Activated CD8-positive, alpha-beta memory T cell treated with anti-CD3 and anti-CD28 coated beads, Interleukin-2, amount 10 ng/mL, durations not matched to agents 7 days and 5 days (primary cell): ENCODE measurements at places on chromosomes 12 and 14. TPM values are rescaled to one million over a fixed set of nuclear protein-coding genes. Genes with fewer than 3 reads are reported as not detected.
A peak's percentile ranks its signal among the peaks of the same experiment; 100 is the strongest.

- DNase-seq: no peak
- no peaks in the 10 kb centered on the region for H3K4me1 ChIP-seq
- no peak overlapping the region for H3K27ac ChIP-seq
- H3K27me3 ChIP-seq: peaks cover 16% of the 10 kb centered on the region
These were observed 72.3 kb downstream of the SRGAP1 start for GRCh38 chr12:63916561-63917476.

Gene CEP290
- 13.3 TPM for total RNA-seq

Gene ARHGEF25
- 0.84 TPM for total RNA-seq

DNA sequence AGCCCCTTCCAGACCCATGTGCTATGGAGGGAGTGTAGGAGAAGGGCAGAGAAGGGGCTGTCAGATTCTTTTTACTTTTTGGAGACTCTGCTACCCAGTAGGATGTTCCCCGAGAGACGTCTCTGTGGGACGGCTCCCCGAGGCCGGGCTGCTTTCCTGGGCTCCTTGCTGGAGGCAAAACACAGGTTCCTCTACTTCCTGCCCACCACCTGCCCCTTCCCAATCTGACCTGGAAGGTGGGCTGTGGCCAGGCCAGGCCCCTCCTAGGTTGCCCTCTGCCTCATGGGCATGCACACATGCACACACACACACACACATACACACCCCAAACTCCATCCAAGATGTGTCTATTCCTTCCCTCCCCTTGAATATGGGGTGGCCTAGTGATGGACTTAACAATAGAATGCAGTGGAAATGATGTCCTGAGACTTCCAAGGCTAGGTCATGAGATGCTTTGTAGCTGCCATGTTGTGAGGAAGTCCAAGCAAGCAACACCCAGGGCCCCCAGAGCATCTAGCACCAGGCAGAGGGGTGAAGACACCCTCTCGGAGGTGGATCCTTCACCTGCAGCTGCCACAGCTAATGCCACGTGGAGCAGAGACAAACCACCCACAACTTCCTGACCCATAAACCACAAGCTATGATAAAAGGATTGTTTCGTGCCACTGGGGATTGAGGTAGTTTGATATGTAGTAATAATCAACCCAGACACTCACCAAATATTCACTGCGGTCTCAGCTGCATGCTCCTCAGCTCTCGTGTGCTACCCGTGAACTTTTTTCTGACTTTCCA is 1.6 kb upstream of the ASB2 start:
- DNase-seq: peak; percentile 91
- H3K4me1 ChIP-seq: peaks cover 74% of the 10 kb centered on the region
- H3K4me3 ChIP-seq: peak overlapping the region; percentile 26
- no peaks in the 10 kb centered on the region for H3K27me3 ChIP-seq

Gene SYCP3
- 2.0 TPM for total RNA-seq

Gene SMCO3
- total RNA-seq: not detected

- no peak overlapping the region for H3K27ac ChIP-seq
- H3K36me3 ChIP-seq: no peaks in the 10 kb centered on the region
- H3K4me3 ChIP-seq: no peak overlapping the region
- no peaks in the 10 kb centered on the region for H3K27me3 ChIP-seq
- DNase-seq: no peak
These were observed 155.6 kb upstream of the TMEM132C start for GRCh38 chr12:128111333-128111732.

DNA sequence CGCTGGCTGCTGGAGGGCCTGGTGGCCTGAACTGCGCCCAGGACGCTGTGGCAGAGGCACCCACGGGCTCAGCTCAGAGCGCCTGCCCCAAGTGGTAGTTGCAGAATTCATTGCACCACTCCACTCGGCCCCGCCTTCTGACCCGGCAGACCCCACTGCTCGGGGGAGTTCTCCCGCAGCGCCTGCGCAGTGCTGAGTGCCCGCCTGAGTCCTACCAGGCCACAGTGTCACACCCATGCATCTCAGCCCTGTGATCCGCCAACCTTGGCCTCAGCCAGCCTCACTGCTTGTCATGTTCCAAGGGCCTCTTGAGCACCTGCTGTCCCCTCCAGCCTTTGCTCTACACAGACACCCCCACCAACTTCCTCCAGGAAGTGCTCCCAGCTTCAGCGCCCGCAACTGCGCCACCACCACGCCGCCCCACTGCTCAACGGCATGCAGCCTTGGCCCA is 12.2 kb downstream of the DEGS2 start:
- H3K27ac ChIP-seq: peak overlapping the region; percentile 76
- H3K36me3 ChIP-seq: peaks cover 9% of the 10 kb centered on the region
- DNase-seq: peak; percentile 84
- H3K27me3 ChIP-seq: no peaks in the 10 kb centered on the region

GRCh38 chr12:95623554-95624170 is 72.4 kb upstream of the USP44 start:
- no peak overlapping the region for H3K27ac ChIP-seq
- no peaks in the 10 kb centered on the region for H3K27me3 ChIP-seq
- no peak overlapping the region for H3K4me3 ChIP-seq

Gene PPP1R3E
- 22.0 TPM for total RNA-seq

GRCh38 chr12:106288101-106288493 is 14.4 kb upstream of the TCP11L2 start:
- H3K27me3 ChIP-seq: peaks cover 17% of the 10 kb centered on the region
- no peak overlapping the region for H3K4me3 ChIP-seq
- H3K4me1 ChIP-seq: peaks cover 6% of the 10 kb centered on the region
- H3K36me3 ChIP-seq: no peaks in the 10 kb centered on the region
- DNase-seq: no peak

Gene RTN1
- total RNA-seq: not detected
